ENCODE measurements at places on chromosomes 4 and X.

DNA sequence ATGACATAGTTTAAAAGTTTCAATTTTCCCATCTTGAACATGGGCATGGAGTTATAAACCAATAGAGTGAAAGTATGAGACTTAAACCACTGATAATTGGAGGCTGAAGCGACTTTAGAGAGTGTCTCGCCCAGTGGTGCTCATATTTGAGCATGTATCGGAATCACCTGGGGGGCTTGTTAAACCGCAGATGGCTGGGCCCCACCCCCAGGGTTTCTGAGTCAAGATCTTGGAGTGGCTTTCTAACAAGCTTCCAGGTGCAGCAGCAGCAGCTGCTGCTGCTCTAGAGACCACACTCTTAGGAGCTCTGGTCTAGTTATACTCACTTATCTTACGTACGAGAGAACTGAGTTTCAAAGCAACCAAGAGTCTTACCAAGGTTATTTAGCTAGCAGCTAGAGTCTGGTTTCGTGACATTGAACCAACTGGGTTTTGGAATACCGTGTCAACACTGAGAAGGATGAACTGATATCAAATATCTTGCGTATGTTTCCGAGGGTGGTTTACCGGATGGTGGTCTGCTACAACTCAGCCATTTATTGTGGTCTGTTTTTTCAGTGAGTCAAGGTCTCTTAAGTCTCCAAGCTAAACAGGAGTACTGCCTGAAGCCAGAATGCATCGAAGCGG lies 5.9 kb downstream of the PHEX start:
- no peak for DNase-seq

GRCh38 chr4:16597845-16598596 lies 300.4 kb downstream of the LDB2 start:
- no peak for DNase-seq

- no peak for DNase-seq
Observed at GRCh38 chrX:11445540-11445939, 152.3 kb downstream of the AMELX start.

DNA sequence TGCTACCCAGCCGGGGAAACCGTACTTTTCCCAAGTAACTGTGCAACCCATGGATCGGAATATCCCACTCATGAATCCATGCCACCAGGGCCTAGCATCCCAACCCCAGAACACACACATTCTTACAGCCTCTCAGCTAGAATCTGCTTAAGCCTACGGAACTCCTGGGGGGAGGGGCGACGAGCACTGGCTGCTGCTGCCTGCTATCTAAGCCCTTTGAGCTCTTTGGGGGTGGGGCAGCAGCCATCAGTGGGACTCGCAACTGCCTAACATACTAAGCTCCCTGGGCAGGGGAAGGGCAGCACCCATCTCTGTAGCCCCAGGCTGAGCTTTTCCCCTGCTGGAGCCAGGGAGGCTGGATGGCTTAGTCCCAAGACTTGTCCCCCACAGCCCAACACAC lies 28.6 kb downstream of the NUDT10 start:
- no peak for DNase-seq

- no peak for DNase-seq
Observed at GRCh38 chrX:7115557-7115956, 32.0 kb upstream of the STS start.

Data from T-cell (primary cell).